ENCODE measurements at places on chromosomes 6 and 20.

DNA sequence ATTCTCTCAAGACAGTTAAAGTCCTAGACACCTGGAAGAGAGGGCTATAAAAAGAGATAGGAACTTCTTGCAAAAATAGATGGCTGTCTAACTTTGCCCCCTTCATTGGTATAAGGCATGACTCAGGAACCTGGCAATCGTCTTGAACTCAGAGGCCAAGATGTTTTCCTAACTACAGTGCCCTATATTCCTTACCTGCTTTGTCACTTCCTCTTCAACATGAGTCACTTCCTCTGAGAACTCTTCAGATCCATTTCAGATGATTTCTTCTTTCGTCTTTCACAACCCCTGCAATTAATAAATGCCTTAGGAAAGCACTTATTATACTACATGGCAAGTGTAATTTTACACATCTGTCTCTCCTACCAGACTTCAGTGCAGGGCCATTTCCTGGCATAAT is 83.5 kb downstream of the HAO1 start:
- DNase-seq = no peak

- no peak for DNase-seq
Observed at GRCh38 chr20:48957053-48957481, 35.6 kb downstream of the ARFGEF2 start.

DNA sequence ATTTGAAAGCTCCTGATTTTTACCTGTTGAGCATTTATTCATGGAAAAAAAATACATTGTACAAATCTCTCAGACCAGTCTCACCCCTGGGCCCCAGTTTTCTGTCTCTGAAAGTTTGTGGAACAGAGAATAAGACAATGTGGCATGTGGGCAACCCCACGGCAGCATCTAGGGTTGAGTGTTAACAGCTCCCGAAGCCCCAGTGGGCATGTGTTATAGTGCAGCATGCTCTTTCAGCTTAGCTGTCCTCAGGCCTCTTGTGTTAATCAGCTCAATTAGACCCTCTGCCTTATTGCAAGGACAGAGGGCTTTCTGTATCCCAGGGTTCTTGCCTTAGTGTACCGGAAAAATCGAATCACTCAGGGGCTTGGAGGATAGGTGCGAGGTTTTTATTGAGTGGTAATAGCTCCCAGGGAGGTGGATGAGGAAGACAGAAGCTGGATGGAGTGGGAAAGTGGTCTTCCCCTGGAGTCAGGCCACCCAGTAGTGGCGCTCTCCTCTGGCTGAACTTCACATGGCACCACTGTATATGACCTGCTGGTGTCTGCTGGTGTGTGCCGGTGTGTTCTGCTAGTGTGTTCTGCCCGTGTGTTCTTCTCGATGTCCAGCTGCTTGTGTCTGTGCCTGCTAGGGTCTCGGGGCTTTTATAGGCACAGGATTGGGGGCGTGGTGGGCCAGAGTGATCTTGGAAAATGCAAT is 382.8 kb downstream of the EPM2A start:
- no peak for DNase-seq

DNA sequence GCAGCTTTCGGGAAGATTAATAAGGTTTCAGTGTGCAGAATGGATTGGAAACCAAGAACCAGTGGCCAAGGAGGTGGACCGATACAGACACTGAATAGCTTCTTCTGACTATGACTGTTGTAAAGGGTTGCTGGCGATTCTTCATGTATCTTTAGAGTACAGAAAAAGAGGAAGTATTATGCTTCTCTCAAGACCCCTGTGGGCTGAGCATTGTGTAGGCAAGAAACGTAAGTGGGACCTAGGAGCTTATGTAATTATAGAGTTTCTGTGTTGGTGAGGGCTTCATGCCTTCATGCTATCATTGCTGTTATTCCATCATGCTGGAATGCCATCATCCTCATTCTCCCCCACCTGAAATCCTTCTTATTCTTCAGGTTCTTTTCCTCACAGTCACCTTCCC is 105.4 kb upstream of the AKIRIN2 start:
- no peak for DNase-seq

Data from vagina (tissue), 2 donors.